Mucosa of gallbladder (tissue), 1 donor: ENCODE measurements at places on chromosomes 6 and 20. TPM values are rescaled to one million over a fixed set of nuclear protein-coding genes. Genes with fewer than 3 reads are reported as not detected.

The DDX43 gene
- 1.6 TPM for total RNA-seq

The SNAP91 gene
- total RNA-seq: 2.5 TPM

- no peak for DNase-seq
These were observed 19.7 kb upstream of the GSTA4 start for GRCh38 chr6:53014744-53015143.

The AFDN gene
- total RNA-seq: 226 TPM

The FABP7 gene
- not detected for total RNA-seq

DNA sequence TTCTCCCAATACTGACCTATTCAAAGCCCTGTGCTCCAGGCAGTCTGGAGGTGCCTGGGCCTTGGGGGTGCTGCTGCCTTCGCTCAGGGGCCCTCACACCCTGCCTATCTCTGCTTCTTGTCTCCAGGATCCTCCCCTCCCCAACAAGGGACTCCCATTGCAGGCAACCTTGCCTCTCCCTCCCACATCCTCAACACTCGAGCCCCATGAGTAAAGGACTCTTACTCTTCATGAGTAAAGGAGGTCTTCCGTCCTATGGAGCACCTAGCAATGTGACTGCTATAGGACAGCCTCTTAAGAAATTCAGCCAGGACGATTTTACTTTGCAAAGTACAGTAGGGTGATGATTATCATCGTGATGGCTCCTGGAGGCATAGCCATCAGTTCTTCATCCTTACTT lies 24.5 kb downstream of the PLEKHG1 start:
- DNase-seq: no peak

The HLA-DQA1 gene
- 38.8 TPM for total RNA-seq

DNA sequence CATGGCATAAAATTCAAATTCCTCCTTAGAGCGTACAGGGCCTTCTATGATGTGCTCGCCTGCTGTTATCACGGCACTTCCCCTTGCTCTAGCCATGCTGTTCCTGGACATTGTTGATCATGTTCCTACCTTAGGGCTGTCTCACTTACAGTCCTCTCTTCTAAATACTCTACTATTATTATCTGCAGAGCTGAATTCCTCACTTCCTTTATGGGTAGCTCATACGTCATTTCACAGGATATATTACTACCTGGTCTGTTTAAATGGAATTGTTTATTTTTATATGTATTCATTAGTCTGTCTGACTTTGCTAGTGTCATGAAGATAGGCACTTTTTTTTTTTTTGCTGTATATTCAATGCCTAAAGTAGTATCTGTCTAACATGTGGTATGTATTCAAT lies 94.7 kb upstream of the FLRT3 start:
- DNase-seq: no peak

DNA sequence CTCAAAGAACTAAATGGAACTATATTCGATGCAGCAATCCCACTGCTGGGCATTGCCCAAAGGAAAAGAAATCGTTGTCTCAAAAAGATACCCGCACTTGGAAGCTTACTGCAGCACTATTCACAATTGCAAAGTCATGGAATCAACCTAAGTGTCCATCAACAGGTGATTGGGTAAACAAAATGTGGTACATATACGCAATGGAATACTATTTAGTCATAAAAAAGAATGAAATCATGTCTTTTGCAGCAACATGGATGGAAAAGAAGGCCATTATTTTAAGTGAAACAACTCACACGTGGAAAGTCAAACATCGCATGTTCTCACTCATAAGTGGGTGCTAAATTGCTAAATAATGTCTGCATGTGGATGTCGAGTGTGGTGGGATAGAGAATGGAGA lies 70.9 kb upstream of the MPC1 start:
- DNase-seq: no peak

DNA sequence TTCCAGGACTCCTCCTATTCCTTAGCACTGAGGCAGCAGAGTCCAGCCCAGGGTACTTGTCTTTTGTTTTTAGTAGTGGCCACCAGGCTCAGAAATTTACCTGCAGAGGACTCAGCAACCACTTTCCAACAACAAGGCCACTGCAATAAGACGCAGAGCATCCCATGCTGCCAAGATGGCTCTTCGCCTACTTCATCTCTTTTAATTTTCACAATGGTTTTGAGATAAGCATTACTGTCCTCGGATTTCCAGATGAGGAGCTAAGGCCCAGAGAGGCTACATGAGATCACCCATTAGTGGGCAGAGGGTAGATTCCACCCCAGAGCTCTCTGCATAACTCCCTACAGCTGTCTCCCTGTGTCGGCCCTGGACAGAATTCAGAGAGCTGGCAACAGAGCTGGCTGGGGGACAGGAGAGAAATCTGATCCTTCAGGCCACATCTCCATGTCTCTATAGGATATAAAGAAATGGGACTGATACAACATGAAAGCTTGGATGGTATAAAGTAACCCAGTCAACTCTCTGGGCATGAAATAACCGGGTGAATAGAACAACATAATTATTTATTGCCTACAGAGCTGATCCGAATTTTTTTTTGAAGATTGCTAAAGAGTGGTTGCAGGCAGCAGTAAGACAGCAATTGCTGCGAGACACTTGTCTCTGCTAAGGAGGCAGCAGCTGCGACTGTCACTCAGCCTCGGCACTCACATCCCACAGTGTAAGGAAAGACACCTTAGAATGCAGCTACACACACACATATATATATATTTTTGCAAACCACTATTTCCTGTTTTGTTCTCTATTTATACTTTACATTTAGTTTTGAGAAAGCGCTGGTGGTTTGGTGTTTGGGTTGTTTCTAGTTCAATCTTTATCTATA lies 37.2 kb downstream of the SCML4 start:
- no peak for DNase-seq

The ECT2L gene
- 0.14 TPM for total RNA-seq

DNA sequence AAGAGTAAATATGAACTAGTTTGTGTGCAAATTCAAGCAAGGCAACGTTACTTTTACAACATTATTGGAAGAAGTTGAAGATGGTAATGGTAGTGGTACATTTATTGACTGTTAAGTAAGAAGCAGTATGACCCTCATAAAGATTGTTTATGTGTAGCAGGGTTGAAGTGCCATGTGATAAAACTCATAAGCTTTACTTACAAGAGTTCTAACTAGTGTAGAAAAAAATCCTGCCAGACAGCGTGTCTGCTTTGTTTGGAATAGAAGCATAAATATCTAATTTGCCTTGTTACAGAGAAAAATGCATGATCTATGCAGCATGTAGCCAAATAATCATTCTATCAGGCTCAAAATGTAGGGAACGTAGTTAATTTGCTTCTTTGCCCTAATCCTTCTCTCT lies 450.8 kb upstream of the SOX4 start:
- DNase-seq: no peak

DNA sequence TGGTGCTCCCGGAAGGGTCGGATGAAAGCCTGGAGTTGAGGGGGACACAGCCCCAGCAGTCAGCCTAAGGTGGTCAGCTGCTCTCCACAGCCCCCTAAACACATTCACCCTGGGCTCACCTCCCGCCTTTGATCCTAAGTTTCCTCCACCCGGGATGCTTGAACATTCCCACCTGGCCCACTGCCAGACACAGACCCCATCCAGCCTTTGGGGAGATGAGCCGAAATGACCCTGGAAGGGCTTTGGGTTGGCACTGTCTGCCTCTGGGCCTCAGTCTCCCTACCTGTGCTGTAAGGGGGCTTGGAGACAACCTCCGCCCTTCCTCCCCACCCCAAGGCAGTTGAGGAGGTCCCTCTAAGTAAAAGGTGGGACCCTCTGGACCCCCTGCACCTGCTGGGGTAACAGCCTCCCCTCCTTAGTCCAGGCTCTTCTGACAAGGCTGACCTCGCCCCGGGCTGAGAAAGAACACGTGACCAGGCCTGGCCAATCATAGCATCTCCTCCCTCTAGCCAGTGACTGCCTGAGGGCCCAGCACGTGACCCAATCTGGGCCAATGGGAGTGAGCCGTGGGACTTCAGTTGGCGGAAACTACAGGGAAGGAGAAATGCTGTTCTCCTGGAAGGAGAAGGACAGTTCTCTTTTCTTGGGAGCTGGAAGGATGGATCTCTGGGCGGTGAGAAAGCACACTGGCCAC lies 16.9 kb upstream of the UBE2V1 start:
- DNase-seq: no peak

DNA sequence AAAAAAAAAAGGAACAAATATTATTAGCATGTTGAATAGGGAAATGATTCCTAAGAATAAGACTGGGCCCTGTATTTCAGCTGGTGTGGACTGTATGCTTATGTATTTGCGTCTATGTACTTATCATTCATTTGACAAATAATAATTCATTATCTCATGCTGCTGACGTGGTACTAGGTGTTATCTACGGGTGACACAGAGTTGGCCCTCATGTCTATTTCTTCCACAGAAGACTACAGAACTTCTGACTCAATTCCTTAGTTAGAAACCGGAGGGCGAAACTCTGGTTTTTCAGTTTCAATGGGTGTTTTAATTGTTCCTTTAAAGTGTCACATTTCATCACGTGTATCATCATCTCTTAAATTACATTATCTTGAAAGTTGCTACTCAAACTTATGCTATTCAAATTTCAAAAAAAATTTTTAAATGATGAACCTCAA lies 305.9 kb downstream of the CLIC5 start:
- no peak for DNase-seq

GRCh38 chr6:82693094-82693493 lies 329.5 kb downstream of the TPBG start:
- DNase-seq: no peak

DNA sequence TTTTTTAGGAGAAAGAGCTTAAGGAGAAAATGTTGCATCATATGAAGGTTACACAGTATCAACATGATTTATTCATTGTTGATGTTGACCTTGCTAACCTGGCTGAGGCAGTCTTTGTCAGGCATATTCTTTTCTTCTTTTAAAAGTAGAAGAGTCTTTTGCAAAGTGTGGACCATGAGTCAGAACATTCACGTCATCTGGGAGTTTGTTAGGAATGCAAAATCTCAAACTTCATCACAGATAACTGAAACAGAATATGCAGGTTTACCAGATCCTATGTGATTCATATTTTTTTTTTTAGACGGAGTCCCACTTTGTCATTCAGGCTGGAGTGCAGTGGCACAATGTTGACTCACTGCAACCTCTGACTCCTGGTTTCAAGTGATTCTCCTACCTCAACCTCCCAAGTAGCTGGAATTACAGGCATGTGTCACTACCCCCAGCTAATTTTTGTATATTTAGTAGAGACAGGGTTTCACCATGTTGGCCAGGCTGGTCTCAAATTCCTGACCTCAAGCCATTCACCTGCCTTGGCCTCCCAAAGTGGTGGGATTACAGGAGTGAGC lies 530.4 kb upstream of the BTBD3 start:
- no peak for DNase-seq

GRCh38 chr20:59955131-59955796 lies 3.0 kb upstream of the CDH26 start:
- DNase-seq: no peak

The DEFB126 gene
- total RNA-seq: not detected

The CLDN20 gene
- 0.23 TPM for total RNA-seq

- no peak for DNase-seq
These were observed 183.7 kb upstream of the CEP162 start for GRCh38 chr6:84411060-84411629.

GRCh38 chr6:12586721-12587480 lies 129.7 kb upstream of the PHACTR1 start:
- no peak for DNase-seq

DNA sequence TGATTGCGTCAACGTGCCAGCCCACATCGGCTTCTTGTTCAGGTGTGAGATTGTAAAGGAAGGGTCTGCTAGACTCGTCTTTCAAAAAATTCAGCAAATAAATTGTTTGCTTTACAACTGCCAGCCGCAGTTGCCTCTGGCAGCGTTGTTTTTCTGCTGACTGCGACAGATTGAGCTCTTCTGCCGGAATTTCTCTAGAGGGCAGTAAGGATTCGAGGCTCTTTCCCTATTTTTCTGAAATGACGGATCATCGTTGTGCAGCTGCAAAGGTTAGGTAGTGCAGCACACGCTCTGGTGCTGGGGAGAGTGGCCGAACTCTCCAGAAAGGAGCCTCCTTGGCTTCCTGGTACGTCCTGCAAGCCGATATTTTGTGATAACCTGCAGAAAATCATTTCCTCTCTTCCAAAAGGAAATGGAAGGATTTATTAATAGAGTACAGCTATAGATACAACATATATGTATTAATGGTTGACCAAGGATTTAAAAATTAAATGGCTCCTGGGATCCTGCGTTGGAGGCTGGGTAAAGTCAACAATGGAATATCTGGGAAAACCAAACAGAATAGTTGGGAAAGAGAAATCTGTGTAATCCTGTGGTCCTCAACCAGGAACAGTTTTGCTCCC lies 121.9 kb upstream of the ZFP64 start:
- peak; percentile 15 for DNase-seq

DNA sequence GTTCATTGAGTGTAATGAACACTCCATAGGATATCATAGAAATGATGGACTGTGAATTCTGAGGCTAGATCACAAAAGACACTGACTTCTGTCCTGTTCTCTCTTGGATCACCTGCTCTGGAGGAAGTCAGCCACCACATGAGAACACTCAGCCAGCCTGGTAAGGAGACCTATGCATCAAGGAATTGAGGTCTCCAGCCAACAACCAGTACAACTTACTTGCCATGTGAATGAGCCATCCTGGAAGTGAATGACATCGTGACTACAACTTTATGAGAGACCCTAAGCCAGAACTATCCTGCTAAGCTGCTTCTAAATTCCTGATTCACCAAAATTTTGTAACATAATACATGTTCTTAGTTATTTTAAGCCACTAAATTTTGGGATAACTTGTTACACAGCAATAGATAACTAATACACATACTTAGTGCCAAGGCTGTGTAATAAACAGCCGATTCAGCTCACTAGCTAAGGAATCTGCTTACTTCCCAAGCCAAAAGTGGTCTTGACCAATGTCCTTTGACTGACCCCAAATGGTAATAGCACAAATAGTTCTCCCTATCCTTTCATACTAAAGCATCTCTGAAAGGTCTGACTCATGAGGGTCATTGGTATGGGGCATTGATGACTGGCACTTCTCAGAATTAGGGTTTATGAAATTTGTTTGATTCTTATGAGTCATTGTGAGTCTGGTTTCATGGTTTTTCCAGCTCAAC lies 6.9 kb upstream of the CTNNBL1 start:
- no peak for DNase-seq

GRCh38 chr20:420166-420620 lies 12.1 kb downstream of the RBCK1 start:
- DNase-seq: no peak

The PRKN gene
- 9.3 TPM for total RNA-seq
